Hippocampal formation (tissue), 2 donors: ENCODE measurements at places on chromosomes 1 and 21.
A peak's percentile ranks its signal among the peaks of the same experiment; 100 is the strongest.

GRCh38 chr1:229128066-229128608 lies 142.8 kb upstream of the RAB4A start:
- DNase-seq, result peak; percentile 19

DNA sequence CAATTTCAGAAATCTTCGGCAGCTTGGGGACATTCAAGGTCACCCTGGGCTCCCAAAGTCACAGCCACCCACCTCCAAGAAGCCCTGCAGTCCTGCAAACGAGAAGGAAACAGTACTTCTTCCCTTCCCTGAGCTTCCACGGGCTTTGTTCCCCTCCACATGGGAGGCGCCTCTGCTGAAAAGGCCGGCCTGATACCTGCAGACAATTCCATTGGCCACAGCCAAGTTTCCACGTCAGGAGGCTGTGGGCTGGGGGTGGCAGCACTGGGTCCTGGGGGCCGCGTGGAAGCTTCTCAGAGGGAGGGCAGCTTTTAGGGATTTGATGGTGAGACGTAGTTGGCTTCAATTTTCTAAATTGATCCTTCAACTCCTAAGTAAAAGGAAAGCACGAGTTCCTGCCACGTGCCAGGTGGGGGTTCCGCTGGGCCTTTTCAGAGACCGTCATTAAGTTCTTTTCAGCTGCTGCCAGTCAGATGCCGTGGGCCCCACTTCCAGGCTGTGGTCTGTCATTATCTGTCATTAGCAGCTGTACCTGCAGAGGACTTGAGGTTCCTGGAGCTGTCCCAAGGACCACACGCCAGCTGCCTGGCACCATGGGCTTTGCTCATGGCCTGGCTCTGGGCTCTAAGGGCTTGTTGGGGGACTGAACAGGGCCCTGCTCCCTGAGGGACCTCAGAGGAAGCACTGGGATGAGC lies 98.7 kb downstream of the CRYAA start:
- DNase-seq, result no peak

- DNase-seq, result no peak
Measured at GRCh38 chr1:228378873-228379460, 27.7 kb downstream of the TRIM11 start.

DNA sequence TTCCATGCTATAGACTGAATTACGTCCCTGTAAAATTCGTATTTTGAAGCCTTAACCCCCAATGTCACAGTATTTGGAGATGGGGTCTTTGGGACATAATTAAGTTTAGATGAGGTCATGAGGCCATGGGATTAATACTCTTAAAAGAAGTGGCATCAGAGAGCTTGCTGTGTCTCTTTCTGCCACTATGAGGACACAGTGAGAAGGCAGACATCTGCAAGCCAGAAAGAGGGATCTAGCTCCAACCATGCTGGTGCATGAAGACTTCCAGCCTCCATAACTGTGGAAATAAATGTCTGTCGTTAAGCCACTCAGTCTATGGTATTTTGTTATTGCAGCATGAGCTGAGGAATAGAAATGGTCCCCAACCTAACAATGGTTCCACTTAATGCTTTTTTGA lies 99.0 kb downstream of the LTN1 start:
- no peak for DNase-seq

- DNase-seq, result no peak
Measured at GRCh38 chr1:68213843-68214242, 18.5 kb downstream of the WLS start.

GRCh38 chr1:238438311-238439270 lies 547.9 kb upstream of the ZP4 start:
- DNase-seq, result no peak

- no peak for DNase-seq
Measured at GRCh38 chr21:18265944-18266343, 21.3 kb downstream of the CHODL start.

- no peak for DNase-seq
Measured at GRCh38 chr1:100306735-100307313, 40.8 kb downstream of the RTCA start.

DNA sequence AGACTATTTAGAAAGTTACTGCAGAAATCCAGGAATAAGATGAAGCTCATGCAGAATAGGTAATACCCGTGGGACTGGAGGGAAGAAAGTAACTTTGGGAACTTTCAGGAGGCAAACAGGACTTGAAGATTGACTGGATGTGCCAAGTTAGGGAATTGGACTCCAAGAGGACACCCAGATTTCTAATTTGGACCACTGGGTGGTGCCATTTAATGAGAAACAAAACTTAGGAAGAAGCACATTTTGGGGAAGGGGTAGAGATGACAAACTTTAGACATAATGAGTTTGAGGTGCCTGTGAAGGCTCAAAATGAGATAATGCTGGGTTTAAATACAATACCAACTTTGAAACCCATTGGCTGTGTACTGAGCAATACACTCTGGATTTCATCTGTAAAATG lies 3.3 kb upstream of the B4GALT3 start:
- no peak for DNase-seq

- DNase-seq, result no peak
Measured at GRCh38 chr1:214830941-214831340, 227.9 kb downstream of the CENPF start.

DNA sequence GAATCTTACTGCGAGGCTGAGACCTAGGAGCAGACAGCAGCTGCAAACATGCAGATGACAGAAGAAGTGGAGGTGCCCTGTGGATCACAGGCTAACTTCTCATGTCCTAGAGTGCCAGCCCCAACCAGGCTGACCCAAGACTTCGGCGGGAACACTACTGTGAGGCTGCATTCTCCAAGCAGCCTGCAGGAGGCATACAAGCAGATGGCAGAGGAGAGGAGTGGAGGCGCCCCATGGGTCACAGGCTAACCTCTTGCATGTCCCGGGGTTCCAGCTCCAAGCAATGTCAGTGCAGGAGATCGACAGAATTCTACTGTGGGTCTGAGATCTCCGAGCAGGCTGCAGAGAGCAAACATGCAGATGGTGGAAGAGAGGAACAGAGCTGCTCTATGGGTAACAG lies 98.1 kb upstream of the ZNF678 start:
- DNase-seq, result no peak

GRCh38 chr1:2229911-2230731 lies 2.0 kb downstream of the SKI start:
- peak; percentile 53 for DNase-seq

GRCh38 chr21:38659936-38660332 lies 145.8 kb upstream of the ETS2 start:
- no peak for DNase-seq

DNA sequence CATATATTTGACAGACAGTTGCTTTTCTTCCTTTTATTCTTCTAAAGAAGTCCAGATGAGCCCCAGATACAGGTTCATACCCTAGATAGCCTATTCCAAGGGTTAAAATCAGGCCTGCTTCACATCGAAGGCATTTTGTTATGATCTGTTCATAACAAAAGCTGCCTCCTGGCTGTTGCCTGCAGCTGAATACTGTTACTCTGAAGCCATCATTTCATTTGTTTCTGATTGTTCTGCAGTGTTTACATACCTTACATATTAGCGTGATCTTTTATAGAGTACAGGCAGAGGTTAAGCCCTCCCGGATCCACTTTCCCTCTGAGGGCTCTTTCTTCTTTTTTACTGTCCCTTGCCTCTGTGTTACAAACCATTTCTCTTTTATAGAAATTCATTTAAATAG lies 219.0 kb upstream of the HOOK1 start:
- no peak for DNase-seq

DNA sequence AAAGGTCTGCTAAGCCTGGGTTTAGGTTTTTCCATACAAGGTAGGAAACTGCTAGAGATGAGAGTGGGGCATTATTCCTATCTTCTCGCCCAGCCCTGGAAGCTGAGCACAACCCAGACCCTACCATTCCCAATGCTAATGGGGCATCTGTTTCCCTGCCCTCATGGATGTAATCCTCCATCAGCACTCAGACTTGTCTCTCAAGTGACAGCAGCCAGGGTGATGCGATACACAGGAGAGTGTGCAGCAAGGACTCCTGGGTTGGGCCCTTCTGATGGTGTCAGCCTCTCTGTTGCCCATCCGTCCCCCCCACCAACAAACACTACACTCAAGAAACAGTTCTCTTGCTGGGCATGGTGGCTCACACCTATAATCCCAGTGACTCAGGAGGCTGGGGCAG lies 5.9 kb upstream of the INPP5B start:
- no peak for DNase-seq

DNA sequence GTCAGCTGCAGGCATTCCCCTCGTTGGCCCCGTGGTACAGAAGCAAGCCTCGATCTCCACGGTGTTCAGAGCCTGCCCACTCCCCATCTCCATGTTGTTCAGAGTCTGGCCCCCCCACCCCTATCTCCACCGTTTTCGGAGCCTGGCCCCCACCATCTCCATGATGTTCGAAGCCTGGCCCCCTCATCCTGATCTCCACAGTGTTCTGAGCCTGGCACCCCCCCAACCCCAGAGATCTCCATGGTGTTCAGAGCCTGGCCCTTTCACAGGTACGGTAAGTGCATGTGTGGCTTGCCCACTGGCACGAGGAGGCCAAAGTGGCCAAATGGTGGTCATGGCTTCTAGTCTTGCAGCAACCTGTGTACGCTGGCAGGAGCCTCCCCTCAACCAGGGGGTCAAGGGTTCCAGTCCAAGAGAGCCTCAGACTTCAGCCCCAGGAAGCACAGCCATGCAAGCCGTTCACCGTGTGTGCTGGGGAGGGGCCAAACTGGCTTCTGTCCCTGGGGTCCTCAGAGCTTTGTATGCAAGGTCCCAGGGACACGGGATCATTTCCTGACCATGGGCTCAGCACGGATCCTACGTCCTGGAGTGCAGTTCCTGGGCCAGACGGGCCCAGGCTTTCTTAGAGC lies 13.3 kb upstream of the PCBP3 start:
- no peak for DNase-seq

GRCh38 chr21:32975811-32976431 lies 49.8 kb upstream of the OLIG2 start:
- no peak for DNase-seq

DNA sequence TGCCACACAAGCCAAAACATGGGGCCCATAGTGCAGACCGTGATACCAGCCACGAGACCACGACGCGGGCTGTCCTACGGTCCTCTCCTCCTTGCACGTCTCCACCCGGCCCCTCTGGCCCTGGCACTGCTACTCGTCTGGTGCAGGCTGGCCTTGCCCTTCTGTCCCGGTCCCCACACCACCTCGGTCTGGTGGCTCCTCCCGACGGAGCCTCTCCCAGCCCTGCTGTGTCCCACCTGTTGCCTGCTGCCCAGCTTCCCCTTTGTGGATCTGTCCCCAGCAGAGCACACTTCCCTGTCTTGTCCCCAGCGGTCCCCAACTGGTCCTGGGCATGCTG lies 50.5 kb downstream of the MORN1 start:
- no peak for DNase-seq

GRCh38 chr1:164754088-164754600 lies 195.2 kb downstream of the PBX1 start:
- DNase-seq, result peak; percentile 55

DNA sequence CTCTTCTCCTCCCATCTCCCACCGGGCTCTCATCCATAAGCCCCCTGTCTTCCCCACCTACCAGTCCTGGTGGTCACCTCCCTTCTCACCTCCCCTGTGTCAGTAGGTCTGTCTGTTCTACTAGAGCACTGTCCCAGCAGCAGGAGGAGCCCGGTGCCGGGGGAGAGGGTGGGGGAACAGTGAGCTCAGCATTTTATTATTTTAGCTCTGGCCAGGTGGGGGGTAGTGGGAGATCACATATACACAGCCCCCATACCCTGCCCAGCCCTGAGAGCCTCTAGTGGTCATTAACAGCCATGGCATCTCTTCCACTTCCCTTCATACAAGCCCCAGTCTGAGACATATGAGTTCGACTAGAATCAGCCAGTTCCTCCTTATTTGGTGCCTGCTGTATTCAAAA lies at the start of gene TMOD4:
TSS of gene TMOD4 (minus strand) at position 119 of the 400 bp plus-strand sequence. CDS start 1,106 bp downstream, outside the sequence.
- no peak for DNase-seq

GRCh38 chr1:173190101-173190936 lies 16.8 kb downstream of the TNFSF4 start:
- peak; percentile 48 for DNase-seq
